CD4-positive, CD25-positive, alpha-beta regulatory T cell (primary cell): ENCODE measurements at places on chromosomes 2 and 18. TPM values are rescaled to one million over a fixed set of nuclear protein-coding genes. Genes with fewer than 3 reads are reported as not detected.

DNA sequence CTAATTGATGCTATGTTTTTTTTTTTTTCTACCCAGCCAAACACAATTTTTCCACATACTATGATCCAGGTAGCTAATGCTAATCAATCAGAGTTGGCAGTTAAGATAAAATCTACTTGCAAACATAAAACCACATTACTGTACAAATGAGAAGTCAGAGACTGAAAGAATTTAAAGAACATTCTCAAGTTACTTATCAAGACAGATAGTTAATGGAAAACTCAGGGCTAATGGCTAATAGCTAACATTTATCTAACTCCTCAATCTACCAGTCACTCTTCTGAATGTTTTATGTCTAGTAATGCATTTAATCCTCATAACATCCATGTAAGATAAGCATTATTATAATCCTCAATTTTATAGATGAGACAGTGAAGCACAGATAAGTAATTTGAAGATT lies 537.6 kb upstream of the SETBP1 start:
- no peak for DNase-seq

DNA sequence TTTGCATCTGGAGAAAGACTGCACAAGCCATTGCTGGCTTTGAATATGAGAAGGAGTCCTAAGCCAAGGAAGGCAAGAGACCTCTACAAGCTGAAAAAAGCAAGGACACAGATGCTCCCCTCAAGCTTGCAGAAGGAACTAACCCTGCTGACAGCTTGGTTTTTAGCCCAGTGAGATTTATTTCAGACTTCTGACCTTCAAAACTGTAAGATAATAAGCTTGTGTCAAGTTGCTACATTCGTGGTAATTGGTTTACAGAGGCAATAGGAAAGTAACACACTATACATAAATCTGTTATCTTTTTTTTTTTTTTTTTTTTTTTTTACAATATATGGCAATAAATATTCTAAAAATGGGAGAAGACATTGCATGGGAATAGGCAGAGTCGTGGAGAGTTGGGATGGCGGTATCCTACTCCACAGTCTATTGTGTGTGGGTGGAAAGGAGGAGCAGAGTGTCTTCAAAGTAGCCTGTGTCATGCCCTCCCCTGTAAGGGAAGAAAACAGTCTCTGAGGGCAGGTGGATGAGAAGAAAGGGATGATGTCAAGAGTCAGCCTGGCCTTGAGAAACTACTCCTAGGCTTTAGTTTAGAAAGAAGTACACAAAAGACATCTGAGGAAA lies 196.9 kb downstream of the THSD7B start:
- DNase-seq, result no peak

DNA sequence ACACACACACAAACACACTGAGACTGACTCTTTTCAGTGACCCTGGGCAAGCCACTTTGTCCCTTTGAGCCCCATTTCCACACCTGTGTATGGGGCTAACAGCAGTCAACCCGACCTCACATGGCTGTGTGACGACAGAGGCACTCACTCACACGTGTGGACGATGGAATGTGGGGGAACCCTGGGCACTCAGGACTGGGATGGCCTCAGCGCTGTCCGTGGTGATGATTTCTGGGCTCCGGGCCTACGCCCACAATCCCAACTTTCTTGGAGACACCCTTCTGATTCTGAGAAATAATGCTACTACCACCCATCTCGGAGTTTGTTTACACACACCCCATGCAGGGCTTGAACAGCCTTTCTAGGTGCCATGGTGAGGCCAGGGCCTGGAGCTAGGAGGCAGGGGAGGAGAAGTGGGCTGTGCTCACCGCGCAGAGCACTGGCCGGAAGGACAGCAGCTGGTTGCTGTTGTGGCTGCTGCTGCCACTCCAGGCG lies 1.5 kb downstream of the CRYBA2 start:
- no peak for DNase-seq

- no peak for DNase-seq
Measured at GRCh38 chr2:235951493-235951892, 216.7 kb downstream of the GBX2 start.

- no peak for DNase-seq
Measured at GRCh38 chr2:68172990-68173700, 15.5 kb downstream of the PNO1 start.

- DNase-seq, result no peak
Measured at GRCh38 chr2:150425121-150425955, 62.1 kb downstream of the RND3 start.

Gene GALNT5
- total RNA-seq, result not detected

Gene CD226
- total RNA-seq, result 65.1 TPM
